ENCODE measurements at places on chromosomes 3 and 15.

DNA sequence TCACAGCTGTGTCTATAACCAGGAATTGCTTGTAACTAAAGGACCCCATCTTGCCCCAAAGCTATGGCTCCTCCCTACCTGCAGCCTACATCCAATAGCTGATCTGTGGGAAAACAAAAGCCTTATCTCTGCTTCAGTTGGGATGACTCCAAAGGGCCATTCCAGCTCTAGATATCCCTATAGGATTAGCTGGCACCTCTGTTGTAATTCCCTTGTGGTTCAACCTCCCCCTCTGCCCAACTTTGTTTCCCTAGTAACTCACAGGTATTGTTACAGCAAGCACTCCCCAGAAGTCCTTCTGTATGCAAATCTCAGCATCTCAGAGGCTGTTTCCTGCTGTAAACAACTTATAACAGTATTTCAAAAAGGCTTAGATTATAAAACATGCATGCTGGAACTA, 478.6 kb downstream of the AGBL1 start:
- no peak for DNase-seq

DNA sequence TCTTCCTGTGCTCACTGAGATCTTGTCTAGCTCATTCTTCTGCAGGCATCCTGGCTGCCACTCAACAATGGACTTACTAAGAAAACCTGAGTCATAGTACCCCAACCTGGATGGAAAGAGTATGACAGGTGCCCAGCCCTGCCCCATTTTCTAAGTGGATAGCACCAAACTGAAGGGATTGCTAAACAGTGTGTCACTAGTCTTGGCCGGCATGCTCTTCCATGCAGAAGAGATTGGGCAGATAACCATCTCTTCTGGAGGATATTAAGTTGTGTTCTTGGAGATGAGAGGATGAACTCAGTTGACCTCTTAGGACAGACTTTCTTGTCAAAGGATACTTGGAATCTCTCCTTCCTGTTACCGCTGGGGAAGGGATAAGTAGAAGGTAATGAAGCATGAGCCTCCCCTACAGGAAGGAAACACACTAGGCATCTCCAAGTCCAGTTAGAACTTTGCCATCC, 797.5 kb downstream of the AGBL1 start:
- DNase-seq = no peak

DNA sequence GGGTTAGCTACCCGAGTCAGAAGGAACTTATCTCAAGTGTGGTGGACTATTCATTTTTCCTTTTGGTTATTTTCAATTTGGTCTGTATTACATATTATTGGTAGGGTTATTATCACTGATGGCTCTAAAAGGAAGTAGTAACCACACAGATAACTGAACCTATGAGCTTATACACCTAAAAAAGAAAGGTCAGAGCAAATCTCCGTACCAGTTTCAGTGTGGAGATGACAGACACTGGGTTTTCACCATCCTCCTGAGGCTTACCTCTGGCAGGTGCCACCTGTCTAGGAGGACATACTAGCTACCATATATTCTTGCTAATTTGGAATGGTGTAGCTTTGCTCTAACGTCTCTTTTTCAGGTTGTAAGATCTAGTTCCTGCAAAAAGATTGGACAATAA, 10.2 kb downstream of the GAP43 start:
- no peak for DNase-seq

DNA sequence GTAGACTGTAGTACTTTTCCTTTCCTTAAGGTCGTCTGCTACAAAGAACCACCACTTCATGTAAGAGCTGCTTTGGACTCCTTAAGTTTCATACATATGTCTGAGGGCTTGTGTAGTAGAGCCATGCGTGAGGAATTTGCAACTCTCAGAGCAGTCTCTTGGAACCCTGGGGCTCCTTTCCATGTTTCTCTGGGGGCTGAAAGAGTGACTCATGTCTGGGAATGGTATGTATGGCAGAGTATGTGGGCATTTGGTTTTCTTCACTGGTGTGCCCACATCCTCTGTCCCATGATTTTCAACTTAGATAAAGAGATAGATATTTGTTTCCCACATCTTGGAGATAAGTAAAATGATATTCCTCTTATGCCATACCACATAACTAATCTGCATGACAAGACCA, 20.6 kb upstream of the RBM5 start:
- no peak for DNase-seq

- DNase-seq = no peak
Observed at GRCh38 chr3:158106766-158107471, 699 bp upstream of the SHOX2 start.

Data from HTR-8/SVneo (cell line).